Tibial nerve (tissue), 4 donors: ENCODE measurements at places on chromosomes 7 and 10. TPM values are rescaled to one million over a fixed set of nuclear protein-coding genes. Genes with fewer than 3 reads are reported as not detected.

The OPN1SW gene
- not detected for total RNA-seq

The ALOX5 gene
- total RNA-seq: 32.2 TPM

DNA sequence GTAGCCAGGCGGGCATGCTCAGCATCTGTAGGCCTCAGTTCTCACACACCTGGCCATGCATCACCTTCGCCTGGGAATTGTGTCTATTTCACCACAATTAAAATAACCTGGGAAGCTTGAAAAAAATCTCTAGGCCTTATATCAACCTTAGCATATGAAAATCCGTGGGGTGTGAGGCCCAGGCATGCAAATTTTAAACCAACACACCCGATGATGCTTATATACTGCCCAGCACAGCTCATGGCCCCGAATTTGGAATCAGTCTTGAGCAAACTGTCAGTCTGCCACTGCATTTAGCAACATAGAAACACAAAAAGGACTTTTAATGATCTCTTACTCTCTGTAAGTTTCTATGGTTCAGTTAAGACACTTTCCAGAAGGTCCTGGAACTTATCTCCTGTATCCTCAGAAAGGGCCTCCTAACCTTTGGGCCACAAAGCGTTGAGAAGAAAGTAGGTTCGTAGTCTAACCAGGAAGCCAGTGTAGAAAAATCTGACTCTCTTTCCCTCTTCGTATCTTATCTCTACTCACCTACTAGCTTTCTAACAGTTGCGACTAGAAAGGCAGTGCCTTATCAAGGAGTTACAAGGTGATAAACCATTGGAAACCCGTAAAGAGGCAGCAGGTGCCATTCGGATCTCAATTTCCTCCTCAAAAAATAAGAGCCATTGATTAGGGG, 12.0 kb upstream of the DMBT1 start:
- H3K4me3 ChIP-seq: no peak overlapping the region
- no peaks in the 10 kb centered on the region for H3K4me1 ChIP-seq
- DNase-seq: no peak
- H3K27ac ChIP-seq: no peak overlapping the region

DNA sequence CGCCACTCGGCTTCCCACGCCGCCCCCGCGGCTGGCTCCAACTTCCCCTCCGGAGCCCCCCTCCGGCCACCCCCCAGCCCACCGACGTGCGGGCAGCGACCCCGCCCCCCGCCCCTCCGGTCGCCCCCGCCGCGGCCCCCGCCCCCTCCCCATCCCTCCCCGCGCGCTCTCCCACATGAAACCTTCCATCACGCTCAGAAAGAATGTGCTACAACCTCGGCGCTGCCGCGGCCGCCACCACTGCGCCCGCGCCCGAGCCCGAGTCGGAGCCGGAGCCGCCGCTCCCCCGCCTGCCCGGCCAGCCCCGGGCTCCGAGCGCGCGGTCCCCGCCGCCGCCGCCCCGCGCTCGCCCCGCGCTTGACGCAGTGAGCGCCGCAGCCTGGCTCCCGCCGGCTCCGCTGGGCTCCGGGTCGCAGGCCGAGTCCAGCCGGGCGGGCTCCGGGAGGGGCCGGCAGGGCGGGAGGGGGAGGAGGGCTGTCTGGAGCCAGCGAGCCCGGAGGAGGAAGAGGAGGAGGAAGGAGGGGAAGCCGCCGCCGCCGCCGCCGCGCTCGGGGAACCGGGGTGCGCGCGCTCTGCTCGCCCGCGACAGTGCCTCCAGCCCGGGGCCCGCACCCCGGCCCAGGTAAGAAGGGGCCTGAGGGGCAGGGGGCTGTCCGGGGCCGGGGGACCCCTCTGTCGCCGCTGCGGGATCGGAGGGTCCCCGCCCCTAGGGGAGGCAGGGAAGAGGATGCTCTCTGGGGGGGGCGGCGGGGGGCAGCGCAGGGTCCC, 4.3 kb upstream of the ELFN1 start:
- H3K27me3 ChIP-seq: peaks cover 88% of the 10 kb centered on the region
- H3K27ac ChIP-seq: peak overlapping the region; percentile 3
- no peak for DNase-seq
- H3K4me3 ChIP-seq: peak overlapping the region; percentile 33

DNA sequence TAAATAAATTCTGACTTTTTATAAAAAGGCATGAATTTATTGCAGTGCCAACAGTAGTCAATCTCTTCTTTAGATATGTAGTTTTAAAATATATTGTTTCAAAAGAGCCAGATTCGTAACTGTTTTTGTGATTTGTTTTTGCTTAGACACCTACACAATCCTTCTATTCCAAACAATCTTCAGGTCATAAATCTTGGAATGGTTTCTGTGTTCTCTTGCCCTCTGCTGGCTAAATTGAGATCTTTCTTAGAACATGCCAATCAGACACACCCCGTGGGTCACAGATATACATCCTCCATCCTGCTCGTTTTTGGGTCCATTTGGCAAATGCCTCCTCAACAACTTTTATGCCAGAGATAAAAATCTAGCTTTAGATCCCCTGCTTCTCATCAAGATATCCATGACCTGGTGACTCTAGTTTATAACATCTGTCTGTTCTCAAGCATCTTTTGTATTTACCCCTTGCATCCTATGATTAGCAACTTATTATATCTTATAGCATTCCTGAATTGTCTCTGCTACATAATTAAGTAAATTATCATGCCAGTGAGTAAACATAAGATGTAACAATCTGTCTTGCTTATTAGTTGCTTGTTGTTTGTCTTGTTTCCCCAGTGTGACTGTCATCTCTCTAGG, 35.3 kb upstream of the IFRD1 start:
- no peaks in the 10 kb centered on the region for H3K4me1 ChIP-seq
- no peaks in the 10 kb centered on the region for H3K27me3 ChIP-seq
- H3K36me3 ChIP-seq: no peaks in the 10 kb centered on the region
- DNase-seq: no peak
